ENCODE measurements at places on chromosomes 2 and 18. TPM values are rescaled to one million over a fixed set of nuclear protein-coding genes. Genes with fewer than 3 reads are reported as not detected.

GRCh38 chr2:67858886-67859285 is 203.9 kb downstream of the C1D start:
- DNase-seq: no peak

GRCh38 chr2:23578964-23579671 is 194.1 kb downstream of the KLHL29 start:
- no peak for DNase-seq

GRCh38 chr2:148814860-148815419 is 60.1 kb upstream of the KIF5C start:
- no peak for DNase-seq

DNA sequence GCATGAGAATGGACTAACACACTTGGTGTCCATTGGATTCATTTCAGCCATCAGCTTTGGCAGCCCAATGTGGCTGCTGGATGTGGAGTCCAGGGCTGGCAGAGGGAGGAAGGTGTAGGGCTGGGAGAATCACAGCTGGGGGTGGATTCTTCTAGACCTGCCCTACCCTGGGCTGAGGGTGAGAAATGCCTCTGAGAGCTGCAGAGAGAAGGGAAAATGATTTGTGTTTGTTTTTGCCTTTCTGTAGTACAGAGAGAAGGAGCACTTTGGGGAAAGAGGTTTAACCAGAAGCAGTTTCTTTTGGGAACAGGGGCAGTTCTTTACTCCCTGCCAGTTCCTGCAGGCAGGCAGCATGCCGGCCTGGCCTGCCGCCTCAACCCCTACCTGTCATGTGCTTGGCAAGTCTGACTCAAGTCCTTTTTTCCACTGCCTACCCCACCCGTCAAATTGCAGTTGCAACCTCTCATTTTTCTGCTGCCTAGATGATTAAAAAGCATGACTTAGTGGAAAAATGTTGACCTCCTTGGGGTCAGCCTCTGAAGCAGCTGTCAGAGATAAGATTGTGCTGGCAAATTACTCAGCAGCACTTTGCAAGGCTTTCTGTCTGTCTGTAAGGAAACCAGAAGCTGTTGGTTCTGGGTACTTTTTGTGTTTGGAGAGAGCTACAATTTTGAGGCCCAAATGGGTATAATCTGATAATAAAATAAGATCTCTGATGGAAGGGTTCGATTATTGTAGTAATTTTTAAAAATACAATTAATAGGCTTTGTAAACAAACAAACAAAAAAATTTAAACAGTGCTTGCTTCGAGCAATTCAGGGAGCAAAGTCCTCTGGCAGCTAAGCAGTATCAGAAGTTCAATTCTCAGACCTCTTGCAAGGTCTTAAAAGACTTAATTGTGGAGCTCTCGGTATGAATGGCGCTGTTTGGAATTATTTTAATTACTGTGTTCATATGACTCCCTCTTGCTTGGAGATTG is 21.7 kb downstream of the LBH start:
- peak; percentile 38 for DNase-seq

GRCh38 chr2:223235986-223236385 is 184.0 kb downstream of the KCNE4 start:
- DNase-seq: no peak

GRCh38 chr18:78972385-78972918 is 7.2 kb upstream of the SALL3 start:
- DNase-seq: no peak

GRCh38 chr2:225573603-225574002 is 174.1 kb downstream of the NYAP2 start:
- no peak for DNase-seq

- no peak for DNase-seq
Measured at GRCh38 chr2:1557467-1557820, 144.2 kb downstream of the TPO start.

DNA sequence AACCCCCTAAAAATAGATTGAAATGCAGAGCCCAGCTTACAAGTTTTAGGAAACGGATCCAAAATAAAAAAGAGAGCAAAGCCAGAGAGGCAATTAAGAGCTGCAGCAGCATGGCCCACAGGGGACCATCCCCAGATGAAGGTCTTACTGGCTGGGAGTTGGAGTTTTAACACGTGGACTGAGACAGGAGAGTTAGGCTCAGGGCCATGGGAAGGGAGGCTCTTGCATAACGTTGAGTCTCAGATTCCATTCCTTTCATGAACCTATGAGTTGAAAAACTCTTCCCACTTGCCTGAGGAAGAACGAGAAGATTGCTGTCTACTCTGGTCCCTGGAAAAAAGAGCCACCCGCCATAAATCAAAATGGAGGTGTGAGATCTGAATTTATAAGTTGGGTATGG is 101.8 kb upstream of the NDUFV2 start:
- DNase-seq: no peak

DNA sequence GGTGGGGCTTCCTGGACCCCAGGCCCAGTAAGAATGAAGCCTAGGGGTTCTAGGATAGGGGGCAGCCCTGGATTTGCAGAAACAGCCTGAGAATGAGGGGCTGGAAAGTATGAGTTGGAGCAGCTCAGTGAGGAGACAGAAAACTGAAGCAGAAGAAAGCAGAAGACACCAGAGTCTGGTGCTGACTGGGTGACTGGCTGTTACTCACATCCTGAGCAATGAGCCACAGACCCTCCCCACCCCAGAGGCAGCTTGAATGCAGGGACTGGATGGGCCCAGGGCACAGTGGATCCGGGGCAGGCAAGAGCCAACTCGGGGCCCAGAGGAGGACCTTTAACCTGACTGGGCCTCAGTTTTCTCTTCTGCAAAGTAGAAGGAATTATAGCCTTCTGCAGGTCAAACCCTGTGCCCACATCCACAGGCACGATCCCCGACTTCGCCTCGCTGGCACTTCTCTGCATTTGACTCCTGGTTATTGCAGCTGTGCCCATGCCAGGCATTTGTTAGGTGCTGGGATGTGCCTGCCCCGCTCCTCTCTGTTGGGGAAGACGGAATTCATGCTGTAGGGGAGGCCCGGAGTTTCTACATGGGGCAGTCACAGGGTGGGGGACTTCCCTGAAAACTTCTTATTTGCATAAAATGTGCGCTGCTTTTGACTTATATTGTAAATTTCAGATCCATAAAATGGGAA is 8.5 kb downstream of the STEAP3 start:
- no peak for DNase-seq

GRCh38 chr2:27441958-27442919 is at the start of gene KRTCAP3:
TSS of gene KRTCAP3 (plus strand) at chr2:27442381. CDS start at chr2:27442413, 32 bp downstream.
- peak; percentile 38 for DNase-seq

DNA sequence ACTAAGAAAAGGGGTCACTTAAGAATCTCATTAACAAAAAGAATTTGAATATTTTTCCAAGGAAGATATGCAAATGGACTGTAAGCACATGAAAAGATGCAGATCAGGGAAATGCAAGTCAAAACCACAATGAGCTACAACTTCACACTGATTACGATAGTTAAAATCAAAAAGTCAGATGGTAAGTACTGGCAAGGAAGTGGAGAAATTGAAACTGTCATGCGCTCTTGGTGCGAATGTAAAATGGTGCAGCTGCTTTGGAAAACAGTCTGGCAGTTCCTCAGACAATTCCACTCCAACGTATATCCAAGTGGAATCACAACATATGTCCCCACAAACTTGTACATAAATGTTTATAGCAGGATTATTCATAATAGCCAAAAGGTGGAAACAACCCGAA is 81.4 kb downstream of the MSH2 start:
- no peak for DNase-seq

DNA sequence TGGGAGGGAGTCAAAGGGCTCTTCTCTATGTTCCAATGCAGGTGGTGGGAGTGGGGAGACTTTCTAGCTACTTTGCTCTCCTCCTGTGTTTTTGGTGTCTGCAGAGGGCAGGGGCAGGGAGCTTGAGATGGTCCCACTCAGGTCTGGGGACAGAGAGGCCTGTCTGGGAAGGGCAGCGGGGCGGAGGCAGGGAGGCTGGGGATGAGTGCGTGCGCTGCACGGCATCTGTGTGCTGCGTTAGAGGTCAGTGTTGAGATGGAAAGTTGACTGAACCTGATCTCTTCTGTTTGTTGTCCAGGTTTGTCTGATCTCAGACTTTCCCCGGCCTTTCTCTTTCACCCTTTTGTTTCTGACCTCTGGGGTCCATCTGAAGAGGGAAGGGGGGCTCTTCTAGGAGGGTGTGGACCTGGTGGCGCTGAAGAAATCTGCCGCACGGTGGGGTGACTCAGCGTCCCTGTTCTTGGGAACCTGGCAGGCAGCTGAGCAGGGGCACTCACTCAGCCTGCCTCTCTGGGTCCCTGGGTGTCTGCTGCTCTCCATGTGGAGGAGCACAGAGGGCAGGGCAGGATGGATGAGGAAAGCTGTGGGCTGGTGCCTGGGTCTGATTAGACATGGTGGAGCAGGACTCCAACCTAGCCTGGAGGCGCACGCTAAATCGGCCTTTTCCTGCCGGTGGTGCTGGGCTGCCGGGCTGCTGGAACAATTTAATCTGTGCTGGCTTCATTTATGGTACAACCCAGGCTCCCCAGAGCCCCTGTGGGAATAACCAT is 24.1 kb downstream of the IGFBP2 start:
- no peak for DNase-seq

EFHD1 gene
- 3.1 TPM for polyA plus RNA-seq

CEBPZ gene
- 32.5 TPM for polyA plus RNA-seq

ALLC gene
- polyA plus RNA-seq: not detected

CTAGE1 gene
- polyA plus RNA-seq: not detected
